NK-92 treated with Interleukin-12 subunit alpha and Interleukin-12 subunit beta, amount 100 ng/mL, for 24 hours (cell line): ENCODE measurements at places on chromosomes 16 and 17.

DNA sequence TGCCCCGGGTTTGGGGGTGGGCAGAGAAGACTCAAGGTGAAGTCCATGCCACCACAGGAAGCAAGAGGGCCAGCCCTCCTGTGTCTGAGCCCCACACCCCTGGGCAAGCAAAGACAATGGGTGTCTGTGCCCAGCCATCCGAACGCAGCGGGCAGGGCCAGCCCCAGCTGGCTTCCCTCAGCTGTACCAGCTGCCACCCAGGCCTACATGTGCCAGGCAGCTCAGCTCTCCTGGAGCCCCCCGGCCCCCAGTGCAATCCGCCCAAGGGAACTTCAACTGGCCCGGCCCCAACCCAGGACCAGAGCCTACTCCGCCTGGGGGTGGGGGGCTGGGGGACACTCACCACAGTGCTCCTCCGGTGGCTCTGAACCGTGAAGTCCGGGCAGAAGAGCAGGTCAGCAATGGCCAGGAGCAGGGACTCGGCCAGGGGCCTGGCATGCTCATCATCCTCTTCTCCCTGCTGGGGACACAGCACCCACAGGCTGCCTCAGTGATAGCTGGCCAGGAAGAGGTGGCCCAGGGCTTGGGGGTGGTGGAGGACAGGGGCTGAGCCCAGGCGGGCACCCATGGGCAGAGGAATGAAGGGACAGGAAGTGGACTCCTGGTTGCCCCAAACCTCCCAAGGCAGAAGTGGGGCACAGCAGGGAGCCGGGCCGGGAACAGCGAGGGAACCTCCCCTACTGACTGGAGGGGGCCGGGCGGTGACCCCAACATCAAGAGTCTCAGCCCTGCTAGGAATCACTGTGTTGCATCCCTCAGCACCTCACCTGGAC, 9.8 kb downstream of the HID1 start:
- DNase-seq: no peak

DNA sequence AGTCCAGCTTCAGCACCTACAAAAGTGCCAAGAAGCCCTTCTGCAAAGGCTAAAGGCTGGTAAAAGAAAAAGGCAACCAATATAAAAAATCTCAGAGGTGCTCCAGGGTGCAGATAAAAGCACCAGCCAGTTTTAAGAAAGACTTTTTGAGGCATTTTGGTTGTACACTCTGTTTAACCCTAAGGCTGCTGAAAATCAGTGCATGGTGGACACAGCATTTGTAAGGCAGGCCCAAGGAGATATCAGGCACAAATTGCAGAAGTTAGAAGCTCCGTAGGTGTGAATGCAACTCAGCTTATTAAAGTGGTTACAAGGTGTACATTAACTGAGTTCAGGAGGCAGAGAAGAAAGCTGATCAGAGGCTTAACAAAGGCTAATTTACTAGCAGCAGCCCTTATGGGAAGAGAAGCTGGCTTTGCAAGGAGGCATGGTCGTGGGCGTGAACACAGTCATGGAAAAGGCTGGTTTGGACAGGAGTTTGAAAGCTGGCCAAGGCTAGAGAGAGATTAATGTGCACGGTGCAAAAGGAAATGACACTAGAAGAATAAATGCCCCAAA, 21.1 kb downstream of the ACSM1 start:
- DNase-seq: no peak

- DNase-seq: no peak
Observed at GRCh38 chr16:57146040-57146647, 39.7 kb downstream of the PSME3IP1 start.

- DNase-seq: no peak
Observed at GRCh38 chr16:52650318-52650717, 103.4 kb upstream of the TOX3 start.

- DNase-seq: no peak
Observed at GRCh38 chr17:55706808-55707773, 15.6 kb downstream of the TMEM100 start.

DNA sequence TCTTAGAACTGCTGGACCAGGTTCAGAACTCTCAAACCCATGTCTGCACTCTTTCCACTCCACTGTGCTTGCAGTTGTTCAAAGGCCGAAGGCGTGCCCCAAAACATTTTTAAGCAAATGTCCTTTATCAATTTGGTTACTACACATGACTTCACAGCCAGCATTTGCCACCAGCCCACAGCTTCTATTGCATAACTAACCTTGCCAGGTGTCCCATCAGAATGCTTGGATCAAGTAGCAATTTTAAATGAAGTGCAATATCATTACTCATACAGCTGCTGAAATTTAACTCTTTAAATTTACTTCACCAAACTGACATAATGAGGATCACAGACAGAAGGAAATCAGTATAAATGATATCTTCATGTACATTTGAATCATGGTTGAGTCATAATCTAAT, 29.8 kb upstream of the HS3ST3A1 start:
- no peak for DNase-seq

DNA sequence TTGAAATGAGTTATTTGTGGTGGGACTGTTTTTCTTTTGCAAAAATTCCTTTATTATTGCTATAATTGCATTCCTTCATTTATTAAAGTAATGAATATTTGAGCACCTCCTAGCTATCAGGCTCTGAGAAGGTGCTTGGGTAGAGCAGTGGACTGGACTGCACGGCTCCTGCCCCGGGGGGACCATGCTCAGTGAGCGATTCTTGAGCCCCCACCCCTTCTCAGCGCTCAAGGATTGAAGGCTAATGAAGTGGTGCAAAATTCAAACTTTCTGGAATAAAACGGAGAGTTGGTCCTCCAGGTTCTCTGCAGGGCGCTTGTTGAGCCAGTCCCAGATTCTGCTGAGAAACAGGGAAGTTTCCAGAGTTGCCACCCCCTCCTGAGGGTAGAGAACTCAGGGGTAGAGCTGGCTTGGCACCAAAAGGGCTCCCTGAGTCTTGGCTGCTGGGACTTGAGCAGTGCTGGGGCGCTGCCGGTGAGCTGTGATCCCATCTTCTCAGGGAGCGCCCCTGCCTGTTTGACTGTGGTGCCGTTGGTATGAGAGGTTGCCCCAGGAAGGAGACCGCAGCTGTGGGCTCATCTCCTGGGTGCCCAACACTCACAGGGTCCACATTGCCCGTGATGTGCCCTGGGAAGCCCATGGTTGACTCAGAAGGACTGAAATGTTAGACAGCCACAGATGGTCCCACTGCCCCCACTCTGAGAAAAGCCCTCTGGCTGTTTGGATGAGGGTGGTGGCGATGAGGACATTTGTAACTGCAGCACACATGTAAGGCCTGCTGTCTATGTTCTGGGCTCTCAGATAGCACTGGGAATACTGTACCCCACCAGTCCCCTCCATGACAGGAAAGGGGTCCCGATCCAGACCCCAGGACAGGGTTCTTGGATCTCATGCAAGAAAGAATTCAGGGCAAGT, 20.0 kb downstream of the KSR1 start:
- no peak for DNase-seq

- DNase-seq: no peak
Observed at GRCh38 chr16:22023505-22023904, 15.6 kb downstream of the MOSMO start.

DNA sequence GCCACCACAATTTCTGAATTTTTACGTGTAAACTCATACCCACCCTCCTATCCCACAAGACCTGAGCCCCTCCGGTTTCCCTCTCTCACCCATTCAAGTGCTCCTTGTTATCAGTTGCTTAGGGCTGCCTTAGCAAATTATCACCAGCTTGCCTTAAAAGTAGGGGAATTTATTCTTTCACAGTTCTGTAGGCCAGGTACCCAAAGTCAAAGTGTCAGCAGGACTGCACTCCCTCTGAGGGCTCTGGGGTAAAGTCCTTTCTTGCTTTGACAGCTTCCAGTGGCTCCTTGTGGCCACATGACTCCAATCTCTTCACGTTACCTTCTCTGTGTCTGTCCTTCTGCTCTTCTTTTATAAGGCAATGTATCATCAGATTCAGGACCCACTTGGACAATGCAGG, 7.9 kb upstream of the TMEM220 start:
- no peak for DNase-seq

- DNase-seq: no peak
Observed at GRCh38 chr17:37830151-37830993, 85.5 kb upstream of the HNF1B start.

DNA sequence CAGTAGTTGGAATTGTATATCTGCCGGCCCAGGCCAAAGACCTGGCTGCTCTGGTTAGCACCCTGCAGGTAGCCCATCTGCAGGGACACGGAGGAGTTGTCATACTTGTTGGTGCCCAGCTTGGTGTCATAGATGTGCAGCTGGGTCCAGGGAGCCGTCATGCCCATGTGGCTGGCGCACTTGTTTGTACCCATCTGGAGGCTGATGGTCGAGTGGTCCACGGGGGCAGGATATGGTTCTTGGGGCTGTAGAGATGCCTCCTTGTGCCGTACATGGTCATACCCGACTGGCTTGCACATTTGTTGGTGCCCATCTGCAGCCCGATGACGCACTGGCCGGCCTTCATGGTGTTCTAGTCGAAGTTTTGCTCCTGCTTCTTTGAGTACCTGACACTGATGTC, 6.0 kb downstream of the CDH3 start:
- no peak for DNase-seq

DNA sequence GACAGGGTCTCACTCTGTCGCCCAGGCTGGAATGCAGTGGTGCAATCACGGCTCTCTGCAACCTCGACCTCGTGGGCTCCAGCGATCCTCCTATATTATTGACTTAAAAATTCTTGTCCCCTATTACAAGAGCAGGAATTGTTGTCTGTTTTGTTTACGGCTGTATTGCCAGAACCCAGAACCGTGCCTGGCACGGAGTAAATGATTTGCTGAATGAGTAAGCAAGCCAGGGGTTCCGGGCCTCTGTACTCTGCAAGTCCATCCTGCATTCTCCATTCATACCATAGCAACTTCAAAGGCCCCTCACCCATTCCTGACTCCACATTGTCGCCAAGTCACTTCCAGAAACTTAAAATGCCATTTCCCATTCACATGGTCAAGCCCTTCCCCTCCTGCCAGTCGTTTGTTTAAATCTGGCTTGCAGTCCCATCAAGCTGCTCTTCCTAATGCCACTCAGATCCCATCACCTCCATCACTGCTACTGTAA, 6.9 kb downstream of the ADCY9 start:
- no peak for DNase-seq

GRCh38 chr17:32494621-32495358, 8.0 kb downstream of the CDK5R1 start:
- no peak for DNase-seq
